ENCODE measurements at places on chromosomes 6 and 20. TPM values are rescaled to one million over a fixed set of nuclear protein-coding genes. Genes with fewer than 3 reads are reported as not detected.

PTK6 gene
- total RNA-seq: 0.74 TPM

HLA-DRB1 gene
- 51.4 TPM for total RNA-seq

DDO gene
- not detected for total RNA-seq

TINAG gene
- not detected for total RNA-seq

OR12D3 gene
- not detected for total RNA-seq

LY6G6D gene
- total RNA-seq: not detected

PRKN gene
- 0.77 TPM for total RNA-seq
